ENCODE measurements at places on chromosomes 4 and X.

- DNase-seq, result no peak
Observed at GRCh38 chrX:353566-354535, 32.9 kb downstream of the PPP2R3B start.

- no peak for DNase-seq
Observed at GRCh38 chrX:74080165-74080564, 223.8 kb upstream of the ZCCHC13 start.

DNA sequence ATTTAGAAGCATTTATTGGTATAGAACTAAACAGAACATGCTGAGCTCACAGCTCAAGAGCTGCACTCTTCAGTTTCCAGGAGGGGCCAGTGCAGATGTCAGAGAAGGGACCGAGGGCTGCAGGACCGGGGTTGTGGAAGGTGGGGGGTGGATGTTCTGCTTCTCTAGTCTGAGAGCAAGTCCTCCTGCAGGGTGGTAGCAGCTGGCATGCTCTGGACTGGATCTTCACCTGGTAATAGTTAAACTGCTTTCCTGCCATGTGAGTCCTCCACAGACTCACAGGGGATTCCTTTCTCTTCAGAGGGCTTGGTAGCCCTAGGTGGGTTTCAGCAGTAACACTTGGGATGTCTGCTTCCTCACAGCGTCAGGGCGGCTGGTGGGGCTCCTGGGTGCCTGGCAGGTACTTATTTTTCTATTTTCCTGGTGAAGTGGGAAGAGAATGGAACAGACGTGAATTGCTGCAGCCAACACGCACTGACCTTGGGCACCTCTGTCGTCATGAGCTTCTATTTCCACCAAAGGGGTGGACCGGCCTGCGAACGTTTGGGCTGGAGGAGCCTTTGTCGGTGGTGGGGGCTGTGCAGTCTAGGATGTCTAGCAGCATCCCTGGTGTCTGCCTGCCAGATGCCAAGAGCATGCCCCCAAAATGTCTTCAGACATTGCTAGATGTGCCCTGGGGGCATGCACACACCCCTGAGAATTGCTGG, 2.5 kb downstream of the MAEA start:
- no peak for DNase-seq

DNA sequence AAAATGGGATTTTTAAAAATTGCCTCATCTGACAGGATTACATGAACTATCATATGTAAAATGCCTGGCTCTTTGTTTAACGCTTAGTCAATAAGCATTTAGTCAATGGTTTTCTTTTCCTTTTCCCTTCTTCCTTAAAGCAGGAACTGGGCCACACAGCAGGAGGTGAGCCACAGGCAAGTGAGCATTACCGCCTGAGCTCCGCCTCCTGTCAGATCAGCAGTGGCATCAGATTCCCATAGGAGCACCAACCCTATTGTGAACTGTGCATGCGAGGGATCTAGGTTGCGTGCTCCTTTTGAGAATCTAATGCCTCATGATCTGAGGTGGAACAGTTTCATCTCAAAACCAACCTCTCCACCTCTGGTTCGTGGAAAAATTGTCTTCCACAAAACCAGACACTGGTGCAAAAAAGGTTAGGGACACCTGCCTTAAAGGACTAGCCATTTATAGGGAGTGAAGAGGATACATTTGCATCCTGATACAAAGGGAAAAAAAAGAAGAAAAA, 306.1 kb downstream of the FBXW7 start:
- DNase-seq, result no peak

DNA sequence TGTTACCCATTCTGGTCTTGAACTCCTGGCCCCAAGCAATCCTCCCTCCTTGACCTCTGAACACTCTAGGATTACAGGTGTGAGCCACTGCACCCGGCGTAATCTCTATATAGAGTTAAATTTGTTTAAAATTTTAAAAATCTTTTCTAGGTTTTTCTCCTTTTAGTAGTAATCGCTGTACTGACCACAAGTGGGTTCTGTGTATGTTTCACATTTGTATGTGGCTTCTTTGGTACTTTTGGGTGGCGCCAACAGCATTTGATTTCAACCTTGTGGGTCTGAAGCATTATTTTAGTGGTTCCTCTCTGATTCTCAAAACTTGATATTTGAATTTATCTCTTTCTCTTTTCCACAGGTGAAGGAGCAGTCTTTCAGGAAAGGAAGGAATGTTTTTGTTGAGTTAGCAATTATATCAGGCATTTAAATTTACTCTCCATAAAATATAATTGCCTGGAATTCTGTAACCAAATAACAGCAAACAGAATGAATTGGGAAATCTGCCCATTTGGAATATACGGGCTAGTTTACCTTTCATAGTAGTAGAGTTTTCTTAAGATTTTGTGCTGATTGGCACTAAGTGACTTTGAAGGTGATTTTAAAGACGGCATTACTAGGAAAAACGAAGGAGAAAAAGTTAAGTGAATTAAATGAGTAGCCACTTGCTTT, 29.5 kb downstream of the ARHGAP10 start:
- no peak for DNase-seq

- no peak for DNase-seq
Observed at GRCh38 chr4:76028350-76028765, 5.1 kb upstream of the CXCL10 start.

DNA sequence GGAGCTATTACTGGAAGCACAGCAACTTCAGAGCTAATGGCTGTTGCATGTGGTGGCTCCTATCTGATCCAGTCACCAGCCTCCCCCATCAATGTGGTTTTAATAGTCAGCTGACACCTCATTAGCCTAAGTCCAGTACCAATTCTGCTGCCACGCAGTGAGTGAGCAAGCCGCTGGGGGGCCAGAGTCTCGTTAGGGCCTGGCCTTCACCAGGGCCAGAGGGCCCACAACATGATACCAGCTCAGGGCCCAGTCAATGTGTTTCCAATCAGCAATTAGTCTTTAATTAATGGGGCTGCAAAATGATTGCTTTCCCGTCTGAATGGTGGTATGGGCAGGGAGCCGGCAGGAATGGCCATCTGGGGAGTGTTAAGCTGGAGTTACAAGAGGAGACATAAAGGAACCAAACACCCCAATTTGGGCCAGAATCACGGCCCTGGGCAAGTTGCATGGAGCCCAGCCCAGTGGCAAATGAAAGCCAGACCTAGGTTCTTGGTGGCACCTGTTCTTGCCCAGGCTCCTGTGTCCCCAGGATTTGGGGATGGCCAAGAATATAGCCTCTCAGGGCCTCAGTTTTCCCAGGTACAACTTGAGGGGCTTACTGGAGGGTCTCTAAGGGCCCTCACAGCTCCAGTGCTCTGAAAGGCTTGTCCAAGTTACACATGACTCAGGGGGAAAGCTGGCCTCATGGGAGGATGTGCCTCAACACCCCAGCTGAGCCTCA, 119.2 kb downstream of the EFNB1 start:
- DNase-seq, result no peak

DNA sequence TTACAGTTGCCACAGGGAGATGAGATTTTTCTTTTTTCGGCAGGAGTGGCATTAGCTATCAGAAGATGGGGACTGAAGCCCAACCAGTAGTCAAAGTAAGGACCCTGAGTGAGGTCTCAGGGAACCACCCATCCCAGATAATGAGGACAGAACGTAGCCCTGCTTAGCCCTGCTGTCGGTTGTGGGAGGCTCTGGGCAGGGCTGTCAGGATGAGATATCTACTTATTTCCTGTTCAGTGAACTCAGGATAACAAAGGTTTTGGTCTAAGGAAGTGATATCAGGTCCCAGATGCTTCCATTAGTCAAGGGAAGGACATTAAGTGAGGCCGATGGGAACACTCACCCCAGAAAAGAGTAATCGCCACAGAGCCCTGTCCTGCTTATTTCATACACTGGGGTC, 2.3 kb downstream of the MAGEB16 start:
- no peak for DNase-seq

- peak; percentile 45 for DNase-seq
Observed at GRCh38 chrX:154775419-154776349, 13.0 kb downstream of the DKC1 start.

- no peak for DNase-seq
Observed at GRCh38 chr4:124203613-124204238, 508.8 kb downstream of the ANKRD50 start.

- DNase-seq, result no peak
Observed at GRCh38 chrX:110159235-110159634, 156.3 kb downstream of the TMEM164 start.

DNA sequence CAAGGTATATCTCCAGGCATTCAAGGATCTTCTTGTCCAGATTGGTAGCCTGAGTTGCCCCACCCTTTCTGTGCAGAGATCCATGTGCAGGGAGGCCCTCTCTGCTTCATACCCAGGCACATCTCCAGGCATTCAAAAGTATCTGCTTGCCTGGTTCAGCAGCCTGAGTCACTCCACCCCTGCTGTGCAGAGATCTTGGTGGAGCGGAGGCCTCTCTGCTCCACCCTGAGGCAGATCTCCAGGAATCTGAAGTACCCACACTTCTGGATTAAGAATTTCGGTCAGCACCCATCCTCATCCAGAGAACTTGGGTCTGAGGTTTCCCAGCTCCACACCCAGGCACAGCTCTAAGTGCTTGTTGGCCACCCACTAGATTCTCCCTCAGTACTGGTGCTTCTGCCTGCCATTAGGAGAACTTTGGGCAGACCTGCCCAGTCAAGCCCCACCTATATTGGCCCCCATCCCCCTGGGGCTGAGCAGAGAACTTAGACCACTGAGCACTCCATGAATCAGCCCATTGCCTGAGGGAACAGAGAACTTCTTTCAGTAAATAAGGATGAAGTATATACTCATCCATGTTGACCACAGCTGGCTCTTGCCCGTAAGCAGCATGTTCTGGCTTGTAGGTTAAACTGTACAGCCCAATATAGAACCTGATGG, 199.5 kb upstream of the ZCCHC13 start:
- DNase-seq, result no peak

DNA sequence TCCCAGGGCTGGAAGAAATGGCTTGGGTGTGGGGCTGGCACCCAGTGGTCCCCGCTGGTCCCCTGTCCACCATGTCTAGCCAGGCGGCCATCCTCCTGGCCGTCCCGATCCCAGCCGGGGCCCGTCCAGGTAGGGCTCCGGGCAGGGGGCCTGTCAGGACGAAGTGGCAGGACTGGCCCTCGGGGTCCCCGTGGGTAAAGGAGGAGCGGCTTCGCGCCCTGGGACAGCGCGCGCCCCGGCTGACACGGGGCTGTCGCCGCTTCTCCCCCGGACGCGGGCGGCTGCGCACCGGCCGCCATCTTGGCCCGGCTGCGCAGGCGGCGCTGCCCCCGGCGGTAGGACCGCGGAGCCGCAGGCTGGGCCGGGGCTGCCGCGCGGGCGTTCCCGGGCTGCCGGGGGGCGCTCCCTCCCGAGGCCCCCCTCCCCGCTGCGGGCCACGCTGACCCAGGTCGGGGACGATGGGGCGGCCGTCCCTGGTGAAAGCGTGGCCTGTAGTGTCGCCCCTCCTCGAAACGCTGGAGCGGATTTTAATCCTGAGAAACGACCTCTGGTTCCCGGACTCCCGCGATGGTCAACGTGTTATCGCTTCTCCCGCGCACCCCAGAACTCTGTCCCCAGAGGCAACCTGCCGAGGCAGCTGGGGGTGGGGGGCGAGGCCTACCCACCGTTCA, 60.4 kb upstream of the BCOR start:
- DNase-seq, result no peak

GRCh38 chrX:154516656-154517100, 646 bp upstream of the FAM3A start:
- no peak for DNase-seq

DNA sequence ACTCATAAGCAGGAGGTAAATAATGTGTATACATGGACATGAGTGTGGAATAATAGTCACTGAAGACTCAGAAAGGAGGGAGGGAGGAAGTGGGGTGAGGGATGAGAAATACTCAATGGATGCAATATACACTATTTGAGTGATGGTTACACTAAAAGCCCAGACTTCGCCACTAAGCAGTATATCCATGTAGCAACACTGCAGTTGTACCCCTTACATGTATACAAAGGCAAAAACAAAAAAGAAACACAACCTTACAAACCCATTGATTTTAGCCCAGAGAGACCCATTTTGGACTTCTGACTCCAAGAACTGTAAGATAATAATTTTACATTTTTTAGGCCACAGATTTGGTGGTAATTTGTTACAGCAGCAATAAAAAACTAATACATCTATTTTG, 51.5 kb downstream of the VMA21 start:
- no peak for DNase-seq

GRCh38 chr4:7663075-7663541, 228.4 kb upstream of the PSAPL1 start:
- no peak for DNase-seq

GRCh38 chrX:154032653-154033052, 13.0 kb upstream of the IRAK1 start:
- no peak for DNase-seq

DNA sequence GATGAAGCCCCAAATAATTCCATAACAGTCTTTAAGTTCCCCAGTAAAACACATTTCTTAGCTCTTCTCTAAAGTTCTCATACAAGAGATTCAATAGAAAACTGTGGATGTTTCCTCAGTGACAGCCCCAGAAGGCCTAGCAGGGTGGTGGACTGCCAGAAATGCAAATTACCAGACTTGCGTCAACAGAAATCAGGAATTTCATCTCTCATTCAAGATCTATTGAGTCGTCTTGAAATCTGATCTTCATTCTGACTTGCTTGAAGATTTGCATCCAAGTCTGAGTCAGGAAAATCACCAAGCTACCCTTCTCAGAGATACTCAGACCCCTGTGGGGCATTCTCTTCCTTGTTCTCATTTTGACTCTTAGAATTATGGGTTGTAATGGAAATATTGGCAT, 68.9 kb upstream of the NDP start:
- no peak for DNase-seq

- DNase-seq, result no peak
Observed at GRCh38 chr4:7428261-7429068, 6.3 kb downstream of the PSAPL1 start.

DNA sequence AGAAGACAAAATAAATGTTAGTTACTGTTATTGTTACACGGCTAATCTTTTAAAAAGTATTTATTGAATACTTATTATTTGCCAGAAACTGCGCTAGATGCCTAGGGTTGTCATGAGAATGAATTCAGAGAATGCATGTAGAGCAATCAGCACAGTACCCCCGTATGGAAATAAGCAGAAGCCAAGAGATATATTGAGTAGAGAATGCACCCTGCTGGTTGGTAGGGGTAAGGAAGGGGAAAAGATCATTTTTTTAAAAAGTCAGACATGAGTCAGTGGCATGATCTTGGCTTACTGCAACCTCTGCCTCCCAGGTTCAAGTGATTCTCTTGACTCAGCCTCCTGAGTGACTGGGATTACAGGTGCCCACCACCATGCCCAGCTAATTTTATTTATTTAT, 13.1 kb upstream of the DRP2 start:
- no peak for DNase-seq

- DNase-seq, result peak; percentile 78
Observed at GRCh38 chr4:153488006-153488891, 22.1 kb downstream of the TMEM131L start.

DNA sequence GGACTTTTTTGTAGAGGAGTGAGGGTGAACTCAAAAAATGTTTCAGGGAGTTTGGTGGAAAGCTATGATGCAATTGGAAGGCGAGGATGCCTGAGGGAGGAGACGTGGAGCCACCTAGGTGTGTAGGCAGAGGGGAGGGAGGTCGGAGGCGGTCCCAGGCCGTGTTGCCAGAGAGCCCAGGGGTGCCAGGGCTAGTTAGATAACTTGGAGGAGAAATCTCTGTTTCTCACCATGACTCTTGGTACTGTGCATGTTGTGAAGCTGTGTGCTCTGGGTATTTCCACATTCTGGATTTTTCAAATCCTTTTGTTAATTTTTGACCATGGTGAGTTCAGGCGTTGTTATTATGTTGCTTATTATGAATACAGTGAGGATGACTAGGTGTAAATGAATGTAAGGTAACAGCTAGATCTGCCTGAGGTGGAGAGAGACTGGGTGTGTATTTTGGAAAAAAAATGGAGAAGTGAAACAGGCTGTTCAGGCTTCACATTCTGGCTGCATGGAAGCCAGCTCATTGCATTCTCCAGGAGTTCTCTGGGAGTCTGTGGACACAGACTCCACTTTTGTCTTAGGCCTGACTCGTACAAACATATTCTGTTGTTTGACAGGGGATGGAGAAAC, 4.5 kb downstream of the RAB9A start:
- no peak for DNase-seq

All from stimulated activated CD8-positive, alpha-beta memory T cell treated with anti-CD3 and anti-CD28 coated beads, Interleukin-7, amount 100 ng/mL, for 4 hours (primary cell).